ENCODE measurements at places on chromosomes 2 and 18.

GRCh38 chr2:67881816-67882215, 181.0 kb downstream of the C1D start:
- no peak for DNase-seq

DNA sequence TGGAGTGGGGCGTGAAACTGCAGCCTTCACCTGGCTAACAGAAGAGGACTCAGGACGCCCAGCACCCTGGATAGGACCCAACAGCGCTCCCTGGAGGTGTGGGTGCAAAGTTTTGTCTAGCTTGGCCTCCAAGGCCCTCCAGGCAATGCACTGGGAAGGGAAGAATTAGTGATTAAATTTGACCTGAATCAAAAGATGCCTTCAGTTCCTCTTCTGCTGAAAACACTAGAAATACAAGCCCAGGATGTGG, 779 bp upstream of the TRIB2 start:
- DNase-seq: no peak

GRCh38 chr2:224922142-224922727, 120.0 kb downstream of the DOCK10 start:
- no peak for DNase-seq

DNA sequence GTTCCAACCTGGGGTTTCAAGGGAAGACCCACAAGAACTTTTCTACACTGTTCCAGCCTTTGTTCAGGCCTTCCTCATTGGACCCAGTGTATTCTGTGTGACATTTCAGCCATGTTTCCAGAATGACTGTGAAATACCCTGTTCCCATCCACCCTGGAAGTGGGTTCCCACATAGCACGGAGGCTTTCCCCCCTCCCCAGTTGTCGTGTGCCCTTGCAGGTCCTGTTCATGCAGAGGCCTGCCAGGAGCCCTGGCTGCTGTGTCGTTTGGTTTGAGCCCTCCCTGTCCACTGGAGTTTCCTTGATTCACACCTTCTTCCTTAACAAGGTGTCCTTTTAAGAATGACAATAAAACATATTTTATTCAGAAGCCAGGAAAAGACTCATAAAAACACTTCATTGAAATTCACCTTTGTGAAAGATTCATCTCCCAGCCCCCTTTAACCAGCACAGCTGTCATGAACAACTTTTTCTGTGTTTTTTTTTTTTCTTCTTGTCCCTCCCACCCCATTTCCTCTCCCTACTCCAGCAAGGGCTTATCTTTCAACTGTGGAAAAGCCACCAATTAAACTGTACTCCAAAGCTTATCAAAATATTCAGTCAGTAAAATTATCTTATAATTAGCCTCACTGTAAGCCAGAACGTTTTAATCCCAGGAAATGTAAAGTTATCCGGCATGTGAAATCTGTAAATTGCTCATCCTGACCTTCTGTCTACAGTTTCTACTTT, 106.4 kb downstream of the ACOXL start:
- no peak for DNase-seq

DNA sequence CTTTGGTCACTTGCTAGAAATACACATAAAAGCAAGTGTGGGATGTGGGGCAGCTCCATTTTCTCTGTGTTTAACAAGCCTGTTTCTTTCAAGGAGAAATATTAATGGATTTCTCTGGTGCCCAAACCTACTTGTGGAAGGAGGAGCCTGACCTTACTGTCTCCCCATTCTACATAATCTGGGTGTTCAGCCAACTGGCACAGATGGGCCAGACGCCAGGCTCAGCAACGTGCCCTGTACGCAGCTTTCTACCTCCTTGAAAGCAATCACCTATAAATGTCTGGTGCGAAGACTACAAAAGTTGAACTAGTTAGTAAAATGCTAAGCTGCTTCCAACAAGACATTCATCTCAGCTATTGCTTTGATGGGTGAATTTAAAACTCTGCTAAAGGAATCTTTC, 33.2 kb upstream of the MYO3B start:
- DNase-seq: no peak

DNA sequence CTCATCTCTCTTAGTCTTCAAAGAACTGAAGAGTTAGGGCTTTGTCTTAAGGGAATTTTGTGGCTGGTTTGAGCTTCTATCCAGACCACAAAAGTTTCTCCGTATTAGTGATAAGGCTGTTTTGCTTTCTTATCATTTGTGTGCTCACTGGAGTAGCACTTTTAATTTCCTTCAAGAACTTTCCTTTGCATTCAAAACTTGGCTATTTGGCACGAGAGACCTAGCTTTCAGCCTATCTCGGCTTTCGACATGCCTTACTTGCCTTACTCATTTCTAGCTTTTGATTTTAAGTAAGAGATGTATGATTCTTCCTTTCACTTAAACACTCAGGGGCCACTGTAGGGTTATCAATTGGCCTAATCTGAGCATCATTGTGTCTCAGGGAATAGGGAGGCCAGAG, 29.9 kb downstream of the HDHD2 start:
- DNase-seq: no peak

DNA sequence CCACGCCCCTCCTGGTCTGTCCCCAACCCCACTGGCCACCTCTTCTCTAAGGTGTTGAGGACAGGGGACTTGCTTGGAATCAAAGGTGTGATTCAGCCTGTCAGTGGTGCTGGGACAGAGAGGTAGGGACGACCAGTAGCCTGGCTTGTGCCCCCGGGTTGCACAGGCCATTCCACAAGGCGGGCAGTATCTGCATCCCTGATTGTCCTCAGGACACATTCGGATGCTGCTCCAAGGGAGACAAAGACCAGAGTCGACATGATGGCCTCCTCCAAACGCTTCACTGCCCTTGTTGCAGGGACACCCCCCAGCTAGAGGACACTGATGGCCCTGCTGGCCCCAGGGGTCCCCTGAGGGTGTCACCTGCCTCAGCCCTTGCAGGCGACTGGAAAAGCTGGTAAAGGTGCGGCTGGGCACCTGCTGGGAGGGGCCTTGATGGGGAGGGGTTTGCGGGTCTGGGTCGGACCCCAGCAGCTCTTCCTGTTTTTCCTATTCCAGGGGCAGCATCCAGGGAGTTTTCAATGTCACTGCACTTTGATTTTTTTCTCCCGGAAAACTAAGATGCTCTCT, 98.0 kb downstream of the PTGR3 start:
- no peak for DNase-seq

DNA sequence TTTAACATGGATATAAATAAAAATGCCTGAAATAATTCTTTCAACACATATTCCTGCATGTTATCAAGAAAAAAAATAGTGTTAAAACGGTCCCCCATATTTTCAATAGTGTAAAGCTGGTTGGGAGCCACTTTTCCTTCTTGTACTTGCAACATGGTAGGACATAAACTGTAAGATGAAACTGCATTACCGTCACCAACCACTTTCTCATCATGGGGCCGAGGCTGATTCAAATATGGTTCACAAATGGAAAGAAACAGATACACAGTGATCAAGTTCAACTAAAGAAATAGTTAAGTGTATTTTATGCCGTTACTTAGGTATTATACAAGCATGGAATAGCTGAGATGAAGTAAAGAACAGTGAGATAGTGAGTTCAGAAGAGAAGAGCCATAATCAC, 360.7 kb downstream of the ZEB2 start:
- no peak for DNase-seq

GRCh38 chr2:205347899-205348298, 334.4 kb upstream of the NRP2 start:
- no peak for DNase-seq

DNA sequence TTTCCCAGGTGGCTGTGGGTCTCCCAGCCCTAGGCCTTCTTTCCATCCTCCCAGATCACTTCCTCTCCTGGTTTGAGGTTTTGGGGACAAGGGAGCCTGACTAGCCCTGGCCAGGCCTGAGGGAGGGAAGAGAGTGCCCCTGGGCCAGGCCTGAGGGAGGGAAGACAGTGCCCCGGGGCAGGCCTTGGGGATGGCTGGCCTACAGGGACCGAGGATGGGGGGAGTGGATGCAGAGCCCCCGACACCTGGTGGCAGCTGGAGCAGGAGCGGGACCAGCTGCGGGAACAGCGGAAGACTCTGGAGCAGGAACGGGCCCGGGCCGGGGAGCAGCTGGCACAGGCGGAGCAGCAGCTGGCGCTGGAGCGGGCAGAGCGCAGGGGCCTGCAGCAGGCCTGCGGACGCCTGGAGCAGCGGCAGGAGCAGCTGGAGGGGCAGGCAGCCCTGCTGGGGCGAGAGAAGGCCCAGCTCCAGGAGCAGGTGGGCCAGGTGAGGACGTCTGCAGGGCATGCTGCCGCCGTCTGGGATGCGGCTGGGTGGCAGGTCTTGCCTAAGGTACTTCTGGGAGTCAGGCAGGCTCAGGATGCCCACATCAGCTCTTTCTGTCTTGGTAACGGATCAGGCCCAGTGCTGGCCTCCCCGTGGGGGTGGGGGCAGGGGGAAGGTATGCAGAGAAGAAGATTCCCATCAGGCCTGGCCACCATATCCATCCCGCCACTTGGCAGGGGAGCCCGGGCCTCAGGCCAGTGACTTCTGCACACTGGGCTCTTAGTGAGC, 29.2 kb downstream of the CROCC2 start:
- DNase-seq: no peak

- DNase-seq: no peak
Measured at GRCh38 chr2:97005353-97005752, 19.0 kb upstream of the FAM178B start.

GRCh38 chr18:70047931-70048603, 100.4 kb upstream of the CD226 start:
- no peak for DNase-seq

- no peak for DNase-seq
Measured at GRCh38 chr2:168201584-168202116, 45.7 kb downstream of the STK39 start.

DNA sequence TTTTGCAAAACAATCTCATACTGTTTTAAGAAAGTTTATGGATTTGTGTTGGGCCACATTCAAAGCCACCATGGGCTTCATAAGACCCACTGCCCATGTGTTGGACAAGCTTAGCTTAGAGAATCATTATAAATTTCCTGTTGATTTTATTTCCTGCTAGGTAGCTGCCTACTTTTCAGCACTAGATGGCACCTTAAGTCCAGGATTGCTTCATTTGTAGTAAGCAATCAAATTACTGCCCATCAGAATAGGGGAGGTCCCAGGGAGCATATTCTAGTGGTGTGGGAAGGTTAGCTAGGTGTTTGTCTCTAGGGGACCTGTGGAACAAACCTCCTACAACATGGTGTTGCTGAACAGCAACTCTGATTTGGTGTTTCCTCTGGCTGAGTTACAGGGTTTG, 11.0 kb upstream of the DCDC2C start:
- no peak for DNase-seq

DNA sequence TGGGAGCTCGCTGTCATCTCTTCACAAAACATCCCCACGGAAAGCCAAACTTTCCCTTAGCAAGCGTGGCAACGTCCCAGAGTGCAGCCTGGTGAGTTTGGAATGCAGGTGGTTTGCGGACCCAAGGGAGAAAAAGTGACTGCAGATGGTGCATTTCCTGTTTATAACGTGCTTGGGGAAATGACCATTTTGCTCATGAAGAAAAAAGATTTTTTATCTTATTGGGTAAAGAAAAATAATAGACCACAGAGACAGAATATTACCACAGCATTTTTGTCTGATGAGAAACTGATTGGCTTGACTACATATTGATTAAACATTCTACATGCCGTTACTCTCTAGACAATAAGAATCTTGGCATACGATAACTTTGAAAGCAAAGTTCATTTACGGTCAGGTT, 136.5 kb downstream of the COPS8 start:
- no peak for DNase-seq

GRCh38 chr2:37984589-37984988, 59.5 kb downstream of the RMDN2 start:
- DNase-seq: no peak

Data from thoracic aorta (tissue), 2 donors.